ENCODE measurements at places on chromosomes 7 and 10. TPM values are rescaled to one million over a fixed set of nuclear protein-coding genes. Genes with fewer than 3 reads are reported as not detected.

NPY gene
- not detected for total RNA-seq

COL26A1 gene
- not detected for total RNA-seq

ZNF746 gene
- 27.5 TPM for total RNA-seq

ITIH5 gene
- total RNA-seq, result 18.7 TPM

MNX1 gene
- 0.33 TPM for total RNA-seq

LRIT1 gene
- not detected for total RNA-seq

DYNC1I1 gene
- 5.7 TPM for total RNA-seq

MACC1 gene
- 39.4 TPM for total RNA-seq

TEX36 gene
- total RNA-seq, result not detected

- no peak for DNase-seq
These were observed 1.8 kb downstream of the LLCFC1 start for GRCh38 chr7:142940966-142941535.

DNA sequence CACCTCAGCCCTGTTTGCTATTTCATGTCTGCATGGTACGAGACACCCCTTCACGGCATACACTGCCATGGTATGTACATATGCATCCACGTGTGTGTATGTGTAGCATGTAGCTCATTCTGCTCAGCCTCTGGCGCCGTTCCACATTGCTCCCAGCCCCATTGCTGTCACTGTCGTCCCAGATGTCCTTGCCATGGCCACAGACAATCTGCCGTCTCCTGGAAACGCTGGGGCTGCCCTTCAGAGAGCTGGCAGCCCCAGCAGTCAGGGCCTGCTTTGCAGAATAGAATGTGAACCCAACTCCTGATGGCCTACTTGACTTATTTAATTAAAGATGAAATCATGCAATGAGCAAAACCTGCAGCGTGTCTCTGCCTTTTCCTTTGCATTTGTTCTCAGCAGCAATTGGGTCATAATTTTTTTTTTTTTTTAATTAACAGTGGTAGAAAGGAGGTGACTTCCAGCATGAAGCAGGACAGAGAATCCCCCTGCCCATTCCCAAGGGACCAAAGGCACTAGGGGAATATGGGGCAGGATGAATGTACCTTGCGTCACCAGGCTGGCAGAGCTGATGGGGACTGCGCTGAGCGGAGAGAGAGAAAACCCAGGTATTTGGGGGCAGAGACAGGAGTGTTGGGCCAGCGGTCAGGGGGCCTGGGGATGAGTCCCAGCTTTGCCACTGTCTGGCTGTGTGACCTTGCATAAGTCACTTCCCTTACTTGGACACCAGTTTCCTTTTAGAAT, 49.2 kb downstream of the CHST3 start:
- no peak for DNase-seq

GRCh38 chr7:101436857-101437576, 74.3 kb downstream of the COL26A1 start:
- DNase-seq, result no peak

DNA sequence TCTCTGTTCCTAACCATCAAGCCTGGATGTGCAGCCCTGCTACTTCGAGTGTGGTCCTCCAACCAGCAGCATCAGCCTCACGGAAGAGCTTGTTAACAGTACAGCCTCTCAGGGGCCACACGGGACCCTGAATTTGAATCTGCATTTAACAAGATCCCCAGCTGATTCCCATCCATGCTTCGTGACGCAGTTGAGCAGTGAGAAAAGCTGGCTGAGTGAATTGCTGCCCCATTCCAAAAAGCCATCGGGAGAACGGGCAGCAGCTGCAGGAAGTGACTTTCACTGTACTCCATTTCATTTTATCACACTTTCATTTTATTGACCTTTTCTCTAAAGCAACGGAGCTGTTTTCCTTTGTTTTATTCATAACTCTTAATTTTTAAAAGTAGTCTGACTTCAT, 22.5 kb downstream of the FAM171A1 start:
- DNase-seq, result no peak

DNA sequence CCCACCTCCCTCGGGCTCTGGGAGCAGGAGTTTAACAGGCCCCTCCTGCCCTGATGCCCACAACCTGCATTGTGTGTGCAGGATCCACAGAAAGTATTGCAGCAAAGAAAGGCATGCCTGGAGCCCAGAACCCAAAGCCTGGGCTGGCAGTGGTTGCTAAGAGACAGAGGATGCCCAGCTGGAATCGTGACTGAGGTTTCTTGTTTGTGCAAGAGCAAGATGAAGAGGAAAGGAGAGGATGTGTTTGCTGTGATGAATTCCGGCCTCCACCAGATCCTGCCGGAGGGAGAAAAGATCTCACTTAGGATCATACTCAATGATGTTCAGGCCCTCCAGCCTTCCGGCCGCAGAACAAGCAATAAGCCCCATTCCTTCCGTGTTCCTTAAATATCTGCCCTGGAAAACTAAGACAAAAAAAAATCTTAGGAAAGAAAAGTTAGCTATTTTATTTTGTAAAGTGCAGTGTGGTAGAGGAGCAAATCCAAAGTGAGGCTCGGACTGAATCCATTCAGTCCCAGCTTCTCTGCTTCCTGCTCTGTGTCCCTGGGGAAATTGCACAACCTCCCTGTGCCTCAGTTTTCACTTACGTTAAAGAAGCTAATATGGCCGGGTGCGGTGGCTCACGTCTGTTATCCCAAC, 57.1 kb downstream of the SLIT1 start:
- no peak for DNase-seq

DNA sequence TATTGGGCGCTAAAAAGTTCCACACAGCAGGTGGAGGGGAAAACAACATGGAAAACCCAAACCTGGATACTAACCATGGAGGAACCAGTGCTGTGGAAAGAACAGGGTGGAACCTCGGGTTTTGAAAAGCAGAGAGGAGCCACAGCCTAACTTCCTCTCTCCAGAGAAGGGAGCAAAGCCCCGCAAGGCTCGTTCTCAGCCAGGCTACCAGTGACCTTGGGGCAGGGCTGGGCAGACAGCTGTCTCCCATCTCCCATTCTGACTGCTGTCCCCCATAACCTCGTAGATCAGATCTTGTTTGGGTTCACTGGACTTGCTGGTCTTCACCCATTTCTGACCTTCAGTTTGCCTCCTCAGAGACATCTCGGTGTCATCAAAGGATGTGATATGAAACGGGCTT, 47.5 kb upstream of the FGFR2 start:
- DNase-seq, result no peak

DNA sequence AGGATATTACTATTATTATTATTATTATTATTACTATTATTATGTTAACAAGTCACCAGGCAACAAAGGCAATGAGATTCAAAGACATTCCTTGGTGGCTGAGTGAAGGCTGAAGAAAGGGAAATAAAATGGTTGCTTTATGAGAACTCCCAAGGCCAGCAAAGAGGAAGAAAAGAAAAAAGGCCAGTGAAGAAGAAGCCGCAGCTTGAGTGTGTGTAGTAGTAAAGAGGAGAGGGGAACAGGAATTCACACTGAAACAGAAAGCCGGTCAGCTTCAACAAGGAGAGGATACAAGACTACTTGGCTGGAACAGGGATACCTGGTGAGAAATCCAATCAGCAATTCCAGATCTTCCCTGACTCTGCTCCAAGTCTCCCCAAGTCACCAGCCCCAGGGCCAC, 42.4 kb downstream of the PLXNA4 start:
- no peak for DNase-seq

- peak; percentile 13 for DNase-seq
These were observed 81.3 kb downstream of the GRID1 start for GRCh38 chr10:86285136-86285790.

- no peak for DNase-seq
These were observed 62.3 kb downstream of the CH25H start for GRCh38 chr10:89144836-89145235.

DNA sequence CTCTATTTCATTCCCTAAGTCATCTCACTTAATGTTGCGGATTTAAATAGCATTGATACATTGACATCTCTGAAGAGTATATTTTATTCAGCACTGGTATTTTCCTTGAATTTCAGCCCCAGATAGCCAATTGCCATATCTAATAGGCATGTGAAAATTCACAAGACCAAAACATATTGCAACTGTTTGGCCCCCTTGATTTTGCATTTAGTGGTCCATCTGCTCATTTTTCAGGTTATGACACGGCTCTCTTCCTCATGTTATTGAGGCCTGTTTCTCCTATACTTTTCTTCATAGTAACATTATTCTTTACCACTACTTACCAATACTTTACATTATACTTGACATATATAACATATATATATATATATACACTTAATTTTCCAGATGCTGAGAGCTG, 43.7 kb downstream of the MKLN1 start:
- no peak for DNase-seq

DNA sequence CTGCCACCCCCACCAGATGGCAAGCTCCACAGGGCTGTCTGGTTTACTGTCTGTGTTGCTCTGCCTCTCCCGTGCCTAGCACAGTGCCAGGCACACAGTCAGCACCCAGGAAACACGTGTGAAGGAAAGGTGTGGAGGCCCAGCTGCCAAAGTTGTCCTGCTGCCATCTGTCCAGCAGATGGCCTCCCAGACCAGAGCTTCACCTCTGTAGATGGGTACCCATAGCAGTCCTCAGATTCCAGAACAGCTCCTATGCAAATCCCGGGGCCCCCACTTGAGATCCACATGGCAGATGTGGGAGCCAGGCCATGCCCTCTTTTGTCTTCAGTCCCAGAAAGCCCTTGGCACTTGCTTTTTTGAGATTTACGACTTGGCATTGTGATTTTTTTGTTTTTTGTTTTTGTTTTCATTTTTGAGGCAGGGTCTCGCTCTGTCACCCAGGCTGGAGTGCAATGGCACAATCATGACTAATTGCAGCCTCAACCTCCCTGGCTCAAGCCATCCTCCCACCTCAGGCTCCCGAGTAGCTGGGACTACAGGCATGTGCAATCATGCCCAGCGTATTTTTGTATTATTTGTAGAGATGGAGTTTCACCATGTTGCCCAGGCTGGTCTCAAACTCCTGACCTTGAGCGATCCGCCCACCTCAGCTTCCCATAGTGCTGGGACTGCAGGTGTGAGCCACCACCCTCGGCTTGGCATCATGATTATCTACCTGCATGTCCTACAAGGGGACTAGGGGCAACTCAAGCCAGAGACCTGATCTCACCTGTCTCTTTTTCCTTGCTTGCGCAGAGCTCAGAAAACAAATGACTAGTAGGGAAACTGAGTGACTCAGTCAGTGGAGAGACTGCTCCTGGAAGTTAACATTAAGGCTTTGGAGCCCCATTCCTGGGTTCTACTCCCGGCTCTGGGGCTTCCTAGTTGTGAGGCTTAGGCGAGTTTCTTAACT, 16.9 kb upstream of the PALD1 start:
- no peak for DNase-seq

DNA sequence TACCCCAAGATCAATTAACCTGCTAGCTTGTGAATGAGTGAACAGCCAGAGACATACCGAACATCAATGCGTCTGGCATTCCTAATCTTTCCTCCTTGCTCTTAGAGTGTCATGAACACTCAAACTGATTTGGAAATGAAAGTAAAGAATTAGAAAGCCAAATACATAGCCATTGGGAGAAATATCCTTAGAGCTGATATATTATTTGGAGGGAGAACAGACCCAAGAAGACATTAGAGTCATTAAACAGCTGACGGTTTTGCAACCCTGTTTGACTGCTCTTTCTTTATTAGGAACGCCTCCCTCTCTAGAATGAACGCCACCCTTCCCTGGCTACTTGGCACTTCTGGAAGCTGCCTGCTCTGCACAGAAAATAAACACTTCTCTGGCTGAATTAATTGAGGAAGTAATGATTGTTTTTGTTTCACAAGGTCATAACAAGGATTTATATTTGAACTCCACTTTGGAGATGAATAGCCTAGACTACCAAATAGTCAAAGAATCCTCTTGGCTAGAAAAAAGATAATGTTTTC, 42.8 kb downstream of the CTTNBP2 start:
- no peak for DNase-seq

DNA sequence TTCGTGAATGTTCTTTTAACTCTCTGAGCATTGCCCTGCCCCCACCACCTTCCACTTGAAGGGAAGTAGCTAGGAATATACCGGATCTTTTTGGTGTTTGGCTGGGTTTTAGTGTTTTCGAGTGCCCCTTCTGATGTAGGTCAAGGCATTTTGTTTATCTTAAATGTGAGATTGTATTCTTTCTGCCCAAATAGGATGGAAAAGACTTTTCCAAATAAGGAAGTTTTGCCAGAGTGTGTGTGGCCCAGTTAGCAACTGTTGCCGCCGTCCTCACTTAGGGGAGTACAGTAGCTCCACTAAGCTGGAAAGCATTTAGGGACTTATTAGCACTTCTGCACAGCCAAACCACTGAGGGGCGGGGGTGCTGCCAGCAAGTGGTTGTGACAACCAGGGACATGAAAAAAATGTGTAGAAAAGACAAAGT, 29.8 kb upstream of the VCL start:
- DNase-seq, result no peak

All from breast epithelium (tissue), 4 donors.